CD4-positive, alpha-beta T cell treated with Interleukin-6 for 4 hours (primary cell): ENCODE measurements at places on chromosomes 7 and 10.
A peak's percentile ranks its signal among the peaks of the same experiment; 100 is the strongest.

DNA sequence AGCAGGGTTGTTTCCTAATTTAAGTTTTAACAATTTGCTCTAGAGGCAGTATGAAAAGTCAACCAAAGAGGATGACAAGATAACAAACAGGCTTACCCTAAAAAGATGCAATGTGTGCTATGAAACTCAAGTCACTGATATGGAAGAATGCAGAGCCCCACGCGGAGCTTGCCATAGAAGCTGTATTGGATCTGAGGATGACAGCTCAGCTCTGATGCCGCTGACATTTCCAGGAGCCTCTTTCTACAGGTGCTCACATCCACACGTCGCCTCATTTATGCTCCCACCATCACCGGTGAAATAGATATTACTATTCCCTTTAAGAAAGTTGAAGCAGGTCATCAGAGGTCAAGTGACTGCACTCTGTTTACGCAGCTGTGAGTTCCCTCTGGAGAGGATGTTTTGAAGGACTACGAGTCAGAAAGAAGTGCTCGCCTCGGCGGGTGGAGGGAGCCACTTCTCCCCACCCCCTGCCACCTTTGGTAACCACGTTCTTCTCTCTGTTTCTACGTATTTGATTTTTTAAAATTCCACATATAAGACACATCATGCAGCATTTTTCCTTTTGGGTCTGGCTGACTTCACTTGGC is 275.4 kb downstream of the GLRX3 start:
- DNase-seq: no peak

DNA sequence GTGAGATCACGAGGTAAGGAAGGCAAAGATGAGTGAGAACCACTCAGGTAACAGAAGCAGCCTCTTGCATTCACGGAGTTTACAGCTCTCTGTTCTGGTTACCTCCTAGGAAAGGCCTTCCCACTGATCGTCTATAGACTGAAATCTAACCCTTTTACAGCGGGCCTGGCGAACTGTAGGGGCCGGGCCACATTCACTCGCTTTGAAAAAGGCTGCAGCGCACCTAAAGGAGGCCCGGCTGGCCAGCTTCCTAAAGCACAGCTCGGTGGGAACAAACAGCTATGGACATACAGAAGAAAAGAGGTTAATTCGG is 565 bp downstream of the ATP5MK start:
- DNase-seq: no peak

DNA sequence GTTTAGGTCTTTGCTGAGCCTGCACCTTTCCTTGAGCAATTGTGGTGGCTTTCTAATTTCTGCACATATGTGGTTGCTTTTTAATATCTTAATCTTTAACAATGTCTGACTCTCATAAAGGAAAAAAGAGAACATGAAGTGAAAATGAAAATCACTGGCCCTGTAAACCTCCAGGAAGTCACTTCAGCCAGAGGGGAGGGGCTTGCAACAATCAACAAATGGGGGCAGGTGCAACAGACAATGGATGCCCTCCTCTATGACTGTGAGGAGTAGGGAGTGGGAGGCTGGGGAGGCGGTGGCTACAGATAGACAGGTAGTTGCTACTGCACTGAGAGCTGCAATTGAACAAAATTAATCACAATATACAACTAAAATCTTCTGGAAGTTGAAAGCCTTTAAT is 1377.4 kb downstream of the XPNPEP1 start:
- DNase-seq: no peak

DNA sequence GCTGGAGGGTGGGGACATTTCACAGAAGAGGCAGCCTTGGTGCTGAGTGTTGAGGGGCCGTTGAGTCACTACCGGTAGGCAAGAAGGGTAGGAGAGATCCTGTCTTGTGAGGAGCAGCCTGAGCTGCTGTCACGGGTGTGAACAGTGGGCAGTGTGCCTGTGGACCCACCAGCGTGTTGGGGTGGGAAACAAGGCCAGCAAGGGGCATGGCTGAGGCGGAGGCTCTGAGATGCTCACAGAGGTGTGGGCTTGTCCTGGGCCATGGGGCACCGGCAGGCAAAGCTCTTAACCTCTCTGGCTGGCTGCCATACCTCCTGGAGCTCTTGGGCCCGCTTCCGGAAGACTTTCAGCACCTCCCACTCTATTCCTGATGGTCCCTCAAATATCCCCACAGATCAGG is 33.6 kb upstream of the SMARCD3 start:
- DNase-seq: no peak

DNA sequence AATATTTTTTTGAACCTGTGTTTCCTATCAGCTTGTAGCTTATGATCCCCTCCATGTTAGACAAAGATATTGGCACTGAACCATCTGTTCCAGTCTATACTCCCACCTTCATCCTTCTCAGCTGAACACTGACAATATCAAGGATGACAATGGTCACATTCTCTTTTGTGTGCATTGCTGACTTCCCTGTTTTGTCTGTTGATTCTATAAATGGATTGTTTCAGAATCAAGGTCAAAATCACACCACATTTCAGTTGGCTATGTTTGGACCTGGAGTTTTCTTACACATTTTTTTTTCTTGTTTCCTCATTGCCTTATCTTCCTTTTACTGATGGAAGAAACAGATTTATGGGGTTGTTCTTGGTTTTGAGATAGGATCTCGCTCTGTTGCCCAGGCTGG is 11.3 kb upstream of the SMURF1 start:
- DNase-seq: no peak

DNA sequence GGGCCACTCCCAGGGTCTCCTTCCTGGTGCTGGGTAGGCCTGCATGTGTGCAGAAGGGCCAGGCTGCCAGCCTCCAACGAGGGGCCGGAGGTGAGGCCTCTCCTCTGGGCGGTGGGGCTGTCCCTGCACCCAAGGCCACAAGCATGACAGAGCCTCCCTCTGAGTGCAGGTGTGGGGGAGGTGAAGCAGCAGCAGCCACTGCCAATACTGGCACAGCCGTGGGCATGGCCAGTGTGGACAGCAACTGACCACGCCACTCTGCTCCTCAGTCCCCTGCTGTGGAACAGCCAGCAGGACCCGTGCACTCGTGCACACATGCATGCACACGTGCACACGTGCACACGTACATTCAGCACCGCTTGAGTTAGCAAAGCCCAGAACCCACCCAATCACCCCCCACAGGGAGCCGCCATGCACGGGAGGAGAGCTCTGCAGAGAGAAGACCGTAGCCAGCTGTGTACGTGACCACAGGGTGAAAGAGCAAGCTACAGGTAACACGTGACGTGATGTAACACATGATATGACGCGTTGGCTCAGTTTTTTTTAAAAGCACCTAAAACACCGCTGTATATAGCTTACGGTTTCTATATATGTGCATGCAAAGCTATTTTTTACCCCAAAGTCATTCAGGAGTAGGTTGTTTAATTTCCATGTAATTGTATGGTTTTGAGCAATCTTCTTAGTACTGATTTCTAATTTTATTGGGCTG is 23.1 kb downstream of the PAPOLB start:
- no peak for DNase-seq

GRCh38 chr7:105705427-105705826 is 124.1 kb upstream of the EFCAB10 start:
- no peak for DNase-seq

DNA sequence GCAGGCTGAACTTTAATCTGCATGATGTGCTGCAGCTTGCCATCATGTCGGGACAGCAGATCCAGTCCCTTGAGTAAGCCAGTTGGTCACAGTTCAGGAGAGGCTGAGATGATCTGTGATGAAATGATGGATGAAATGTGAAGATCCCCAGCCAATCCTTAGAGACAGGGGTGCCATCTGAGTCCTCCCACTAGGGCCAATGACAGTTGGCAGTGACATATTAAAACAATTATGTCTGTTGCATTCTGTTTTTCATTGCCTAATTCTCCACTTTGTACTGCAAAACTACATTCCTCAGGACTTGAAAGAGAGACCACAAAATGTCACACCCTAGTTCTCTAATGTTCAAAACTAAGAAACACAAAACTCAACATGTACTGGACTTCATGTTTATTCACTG is 66.3 kb upstream of the CAV2 start:
- DNase-seq: no peak

DNA sequence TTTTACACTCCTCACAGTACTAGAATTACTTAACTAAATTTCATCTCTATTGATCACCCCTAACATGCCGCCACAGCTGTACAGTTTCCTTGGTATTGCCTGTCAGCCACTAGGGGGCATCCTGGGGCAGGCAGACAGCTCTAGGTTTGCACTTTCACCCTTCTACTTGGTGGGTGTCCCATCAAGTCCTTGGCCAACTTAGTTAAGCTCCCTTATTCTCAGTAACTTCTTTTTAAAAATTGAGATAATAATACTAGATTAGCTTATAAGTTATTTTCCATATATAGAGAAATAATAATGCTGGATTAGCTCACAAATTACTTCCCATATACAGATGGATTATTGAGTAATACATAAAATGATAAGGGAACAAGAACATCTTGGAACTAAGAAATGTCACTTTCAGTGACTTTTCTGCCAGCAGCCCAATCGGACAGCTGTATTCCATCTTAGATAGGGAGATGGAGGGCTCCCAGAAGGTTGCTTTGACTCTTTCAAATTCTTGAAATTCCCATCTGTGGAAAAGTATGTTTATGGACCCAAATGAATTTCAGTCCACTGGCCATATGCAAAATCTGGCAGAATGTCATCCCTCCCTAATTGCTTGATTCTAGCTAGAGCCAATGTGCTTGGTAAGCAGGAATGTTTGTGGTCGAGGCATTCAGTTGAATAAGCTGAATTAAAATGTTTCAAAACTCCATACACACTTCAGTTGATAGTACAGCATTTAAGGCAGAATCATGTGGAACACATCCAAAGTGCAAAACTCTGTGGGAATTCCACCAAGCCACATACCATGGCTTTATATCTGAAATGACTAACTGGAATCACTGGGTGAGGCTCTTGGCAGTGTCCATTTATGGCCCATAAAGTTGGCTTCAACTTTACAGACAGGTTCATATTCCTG is 309.7 kb downstream of the CSTF2T start:
- peak; percentile 19 for DNase-seq

GRCh38 chr10:34049469-34049868 is 715.0 kb upstream of the NRP1 start:
- no peak for DNase-seq

DNA sequence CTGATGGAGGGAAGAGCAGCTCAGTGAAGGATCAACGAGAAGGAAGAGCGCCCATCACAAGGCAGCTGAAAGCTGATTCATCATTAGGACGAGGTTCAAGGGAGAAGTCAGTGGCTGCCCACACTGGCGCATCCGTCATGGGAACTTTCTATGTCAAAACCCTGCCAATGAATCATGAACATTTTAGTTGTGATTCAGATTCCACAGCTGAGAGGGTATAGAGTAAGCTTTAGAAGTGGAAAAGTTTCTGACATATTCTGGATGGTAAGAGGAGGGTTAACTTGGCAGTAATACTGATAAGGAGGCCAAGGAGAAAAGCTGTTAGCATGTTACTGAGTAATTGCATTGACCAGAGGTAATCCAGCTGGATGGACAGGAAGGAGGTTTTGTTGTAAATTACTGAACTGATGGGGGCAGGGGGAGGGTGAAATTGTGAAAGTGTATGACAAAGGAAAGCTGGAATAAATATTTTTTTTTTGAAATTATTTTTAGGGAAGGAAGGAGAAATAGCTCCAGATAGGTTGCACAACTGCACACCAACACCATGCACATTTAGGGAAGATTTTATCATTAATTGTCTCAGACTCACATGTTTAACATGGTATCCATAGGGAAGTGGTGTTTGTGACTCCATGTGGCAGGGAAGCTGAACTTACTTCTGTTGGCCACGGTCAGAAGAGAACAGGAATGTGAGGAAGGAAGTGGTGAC is 78.3 kb upstream of the NRP1 start:
- DNase-seq: no peak
